Breast epithelium (tissue), 4 donors: ENCODE measurements at places on chromosomes 1 and 21. TPM values are rescaled to one million over a fixed set of nuclear protein-coding genes. Genes with fewer than 3 reads are reported as not detected.

Gene ZNF281
- 25.6 TPM for total RNA-seq

DNA sequence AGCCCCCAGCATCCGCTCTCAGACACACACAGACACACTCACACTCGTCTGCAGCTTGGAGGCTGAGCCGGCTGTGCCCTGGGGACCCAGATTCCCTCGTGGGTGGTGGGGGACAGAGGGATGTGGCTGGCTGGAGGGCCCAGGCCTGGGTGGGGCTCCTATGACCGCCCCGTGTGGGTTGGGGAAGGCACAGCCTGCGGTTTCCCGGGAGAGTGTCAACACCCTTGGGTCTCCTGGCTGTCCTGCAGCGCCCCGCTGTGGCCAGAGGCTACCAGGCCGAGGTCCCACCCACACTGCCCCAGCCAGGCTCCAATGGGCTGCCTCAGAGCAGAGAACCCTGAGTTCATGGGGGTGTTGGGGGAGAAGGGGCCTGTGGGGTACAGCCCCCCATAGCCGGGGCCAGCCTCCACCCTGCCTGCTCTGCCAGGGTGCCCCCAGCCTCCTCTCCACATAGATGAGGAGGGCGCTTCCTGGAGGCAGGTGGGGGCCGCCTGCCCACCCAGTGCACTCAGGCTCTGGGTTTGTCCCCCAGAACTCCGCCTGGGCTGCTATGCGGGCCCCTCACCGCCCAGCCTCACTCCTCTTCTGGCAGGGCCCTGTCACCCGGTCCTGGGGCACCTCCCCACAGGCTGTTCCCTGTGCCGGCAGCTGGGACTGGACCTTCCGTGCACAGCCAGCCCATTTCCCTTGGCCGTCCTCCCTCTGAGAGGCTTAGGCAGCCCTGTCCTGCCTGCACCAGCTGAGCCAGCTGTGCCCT is at the start of gene TTC34:
Gene TTC34, minus strand, starts transcription at position 159 of the 757 bp plus-strand sequence. CDS start 866 bp downstream, outside the sequence.
- H3K4me1 ChIP-seq: no peaks in the 10 kb centered on the region
- peaks cover 84% of the 10 kb centered on the region for H3K27me3 ChIP-seq
- no peak within 1 kb of the TSS for H3K27ac ChIP-seq
- no peak for DNase-seq
- H3K4me3 ChIP-seq: no peak within 1 kb of the TSS

Gene OR2L3
- not detected for total RNA-seq

Gene ROR1
- 11.6 TPM for total RNA-seq

Gene BGLAP
- total RNA-seq: 0.98 TPM

Gene TMEM183A
- total RNA-seq: 94.1 TPM

Gene DNALI1
- 20.6 TPM for total RNA-seq

DNA sequence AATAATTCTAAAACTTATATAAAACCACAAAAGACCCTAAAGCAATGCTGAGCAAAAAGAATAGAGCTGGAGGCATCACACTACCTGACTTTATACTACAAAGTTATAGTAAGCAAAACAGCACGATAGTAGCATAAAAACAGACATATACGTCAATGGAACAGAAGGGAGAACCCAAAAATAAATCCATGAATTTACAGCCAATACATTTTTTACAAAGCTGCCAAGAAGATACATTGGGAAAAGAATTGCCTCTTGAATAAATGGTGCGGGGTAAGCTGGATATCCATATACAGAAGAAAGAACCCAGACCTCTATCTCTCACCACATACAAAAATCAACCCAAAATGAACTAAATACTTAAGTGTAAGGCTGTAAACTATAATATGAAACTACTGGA is 51.3 kb upstream of the KRTAP11-1 start:
- no peaks in the 10 kb centered on the region for H3K36me3 ChIP-seq
- no peaks in the 10 kb centered on the region for H3K4me1 ChIP-seq
- H3K27me3 ChIP-seq: no peaks in the 10 kb centered on the region
- H3K27ac ChIP-seq: no peak overlapping the region
- no peak for DNase-seq
- H3K4me3 ChIP-seq: no peak overlapping the region

DNA sequence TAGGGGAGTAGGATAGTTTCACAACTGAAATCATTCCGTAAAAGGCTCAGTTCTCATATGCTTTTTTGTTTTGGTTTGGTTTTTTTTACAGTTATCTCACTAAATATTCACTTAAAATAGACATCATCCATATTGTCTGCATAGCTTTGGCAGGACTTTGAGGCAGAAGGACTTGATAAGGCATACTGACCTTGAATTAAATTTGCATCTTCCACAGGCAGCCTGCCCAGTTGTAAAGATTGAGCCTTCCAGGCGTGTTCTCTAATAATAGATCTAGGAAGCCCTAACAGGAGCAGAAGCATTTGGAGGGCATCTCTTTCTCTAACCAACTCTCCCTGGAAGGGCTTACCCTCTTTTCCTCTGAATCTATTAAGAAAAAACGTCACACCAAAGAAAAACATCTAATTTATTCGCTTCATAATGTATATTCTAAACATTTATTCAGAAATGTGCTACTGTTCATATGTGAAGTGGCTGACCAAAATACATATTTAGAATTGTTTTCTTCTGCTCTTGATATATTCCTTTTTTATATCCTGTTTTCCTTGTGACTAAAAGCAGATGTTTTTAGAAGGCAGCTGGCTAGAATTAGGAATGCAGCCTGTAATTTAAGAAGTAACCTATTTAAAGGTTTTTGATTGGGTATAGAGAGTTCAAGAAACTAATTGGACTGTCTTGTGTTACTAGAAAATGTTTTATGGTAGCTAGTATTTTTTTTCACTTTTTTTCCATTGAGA is 20.2 kb downstream of the DESI2 start:
- H3K4me3 ChIP-seq: no peak overlapping the region
- H3K27me3 ChIP-seq: no peaks in the 10 kb centered on the region
- no peaks in the 10 kb centered on the region for H3K4me1 ChIP-seq

- no peak overlapping the region for H3K27ac ChIP-seq
- no peaks in the 10 kb centered on the region for H3K27me3 ChIP-seq
- no peaks in the 10 kb centered on the region for H3K4me1 ChIP-seq
- no peaks in the 10 kb centered on the region for H3K36me3 ChIP-seq
Measured at GRCh38 chr1:105419030-105419429, 1637.4 kb upstream of the PRMT6 start.

- DNase-seq: no peak
- no peak overlapping the region for H3K4me3 ChIP-seq
- no peaks in the 10 kb centered on the region for H3K27me3 ChIP-seq
- H3K27ac ChIP-seq: no peak overlapping the region
- H3K36me3 ChIP-seq: peaks cover 3% of the 10 kb centered on the region
Measured at GRCh38 chr1:192749349-192749748, 59.5 kb upstream of the RGS2 start.

DNA sequence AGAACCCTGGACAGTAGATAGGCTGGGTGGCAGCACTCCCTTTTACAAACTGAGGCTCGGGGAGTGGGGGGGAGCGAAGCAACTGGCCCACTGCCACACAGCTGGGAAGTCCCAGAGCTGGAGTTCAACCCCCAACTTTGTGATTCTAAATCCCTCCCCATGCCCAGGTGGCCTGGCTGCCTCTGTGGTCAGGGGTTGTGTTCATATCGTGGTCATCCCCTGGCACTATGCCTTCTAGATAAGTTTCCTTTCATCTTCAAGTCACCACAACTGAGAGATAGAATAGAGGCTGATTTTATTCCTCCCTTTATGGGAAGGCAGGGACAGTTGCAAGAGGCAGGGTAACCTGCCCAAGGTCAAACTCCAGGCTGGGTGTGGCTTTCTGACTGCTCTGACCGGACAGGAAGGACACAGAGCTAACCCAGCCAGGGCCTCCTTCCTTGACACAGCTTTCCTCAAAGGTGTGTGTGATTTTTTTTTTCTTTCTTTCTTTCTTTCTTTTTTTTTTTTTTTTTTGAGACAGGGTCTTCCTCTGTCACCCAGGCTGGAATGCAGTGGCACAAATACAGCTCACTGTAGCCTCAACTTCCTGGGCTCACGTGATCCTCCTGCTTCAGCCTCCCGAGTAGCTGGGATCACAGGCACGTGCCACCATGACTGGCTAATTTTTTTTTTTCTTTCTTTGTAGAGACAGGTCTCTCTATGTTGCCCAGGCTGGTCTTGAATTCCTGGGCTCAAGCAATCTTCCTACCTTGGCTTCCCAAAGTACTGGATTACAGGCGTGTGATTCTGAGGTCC is 18.4 kb upstream of the TNFRSF1B start:
- no peaks in the 10 kb centered on the region for H3K27me3 ChIP-seq
- H3K27ac ChIP-seq: peak overlapping the region; percentile 36
- H3K4me3 ChIP-seq: no peak overlapping the region

- H3K4me3 ChIP-seq: no peak overlapping the region
- H3K36me3 ChIP-seq: no peaks in the 10 kb centered on the region
- H3K27me3 ChIP-seq: no peaks in the 10 kb centered on the region
- no peaks in the 10 kb centered on the region for H3K4me1 ChIP-seq
- no peak for DNase-seq
Measured at GRCh38 chr1:207463571-207463970, 9.4 kb downstream of the CR2 start.

GRCh38 chr1:192696082-192696481 is 60.1 kb downstream of the RGS13 start:
- H3K4me1 ChIP-seq: no peaks in the 10 kb centered on the region
- no peak overlapping the region for H3K4me3 ChIP-seq
- H3K27me3 ChIP-seq: no peaks in the 10 kb centered on the region
- H3K27ac ChIP-seq: no peak overlapping the region
- no peak for DNase-seq

DNA sequence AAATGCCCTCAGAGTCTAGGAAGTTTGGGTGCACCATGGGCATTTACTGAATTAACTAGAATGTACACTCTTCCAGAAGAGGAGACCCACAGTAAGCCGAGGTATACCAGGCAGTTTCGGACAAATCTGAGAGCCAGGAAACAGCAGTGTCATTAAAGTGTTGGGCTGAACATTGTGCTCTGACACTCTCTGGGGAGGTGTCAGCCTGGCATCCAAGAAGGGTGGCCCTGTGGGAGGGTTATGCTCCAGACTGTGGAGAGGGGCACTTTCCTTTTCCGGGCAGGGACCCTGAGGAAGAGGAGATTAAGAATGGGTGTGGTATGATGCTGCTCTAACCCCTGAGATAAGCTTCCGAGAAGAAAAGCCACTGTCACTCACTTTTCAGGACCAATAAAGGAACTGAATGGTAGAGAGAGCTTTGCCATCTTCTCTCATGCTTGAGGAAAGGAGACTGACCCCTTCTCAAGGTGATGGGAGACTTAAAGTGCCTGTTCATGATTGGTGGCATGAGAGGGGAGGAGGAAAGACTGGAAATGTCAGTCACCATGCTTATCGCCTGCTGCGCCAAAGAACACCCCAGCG is 98.2 kb downstream of the UCK2 start:
- no peak overlapping the region for H3K4me3 ChIP-seq
- H3K4me1 ChIP-seq: no peaks in the 10 kb centered on the region
- H3K27me3 ChIP-seq: no peaks in the 10 kb centered on the region

Gene RPL11
- total RNA-seq: 1,487 TPM

Gene PRXL2B
- total RNA-seq: 4.8 TPM

DNA sequence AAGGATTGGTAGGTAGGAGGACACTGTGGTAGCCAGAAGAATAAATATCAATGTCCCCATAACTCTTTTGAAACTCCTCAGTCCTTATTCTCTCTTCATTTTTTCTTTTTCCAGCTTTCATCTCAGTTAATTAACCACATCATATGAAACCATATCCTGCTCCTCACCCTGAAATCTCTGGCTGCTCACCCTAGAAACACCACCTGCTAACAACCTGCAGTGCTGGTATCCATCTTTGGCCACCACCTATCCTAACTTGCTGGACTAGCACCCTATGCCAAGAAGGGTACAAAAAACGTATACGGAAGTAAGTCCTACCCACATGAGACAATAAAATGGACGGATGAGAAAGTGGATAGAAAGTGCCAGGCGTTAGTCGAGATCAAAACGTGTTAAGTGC is 13.7 kb upstream of the DPYD start:
- no peak overlapping the region for H3K27ac ChIP-seq
- no peak overlapping the region for H3K4me3 ChIP-seq
- H3K4me1 ChIP-seq: no peaks in the 10 kb centered on the region
- DNase-seq: no peak

- no peak overlapping the region for H3K27ac ChIP-seq
- H3K36me3 ChIP-seq: no peaks in the 10 kb centered on the region
Measured at GRCh38 chr1:168031198-168031597, 94.3 kb upstream of the MPC2 start.

Gene GBP7
- total RNA-seq: not detected

GRCh38 chr1:193479187-193479586 is 292.8 kb upstream of the B3GALT2 start:
- DNase-seq: no peak
- H3K4me3 ChIP-seq: no peak overlapping the region
- no peaks in the 10 kb centered on the region for H3K4me1 ChIP-seq

- no peak for DNase-seq
- H3K27ac ChIP-seq: no peak overlapping the region
- H3K36me3 ChIP-seq: no peaks in the 10 kb centered on the region
- H3K27me3 ChIP-seq: no peaks in the 10 kb centered on the region
Measured at GRCh38 chr1:5448486-5448885, 543.7 kb downstream of the NPHP4 start.

- DNase-seq: no peak
- no peak overlapping the region for H3K27ac ChIP-seq
- H3K4me3 ChIP-seq: no peak overlapping the region
- no peaks in the 10 kb centered on the region for H3K4me1 ChIP-seq
- H3K36me3 ChIP-seq: no peaks in the 10 kb centered on the region
- H3K27me3 ChIP-seq: no peaks in the 10 kb centered on the region
Measured at GRCh38 chr1:70038025-70038424, 167.4 kb downstream of the LRRC40 start.

DNA sequence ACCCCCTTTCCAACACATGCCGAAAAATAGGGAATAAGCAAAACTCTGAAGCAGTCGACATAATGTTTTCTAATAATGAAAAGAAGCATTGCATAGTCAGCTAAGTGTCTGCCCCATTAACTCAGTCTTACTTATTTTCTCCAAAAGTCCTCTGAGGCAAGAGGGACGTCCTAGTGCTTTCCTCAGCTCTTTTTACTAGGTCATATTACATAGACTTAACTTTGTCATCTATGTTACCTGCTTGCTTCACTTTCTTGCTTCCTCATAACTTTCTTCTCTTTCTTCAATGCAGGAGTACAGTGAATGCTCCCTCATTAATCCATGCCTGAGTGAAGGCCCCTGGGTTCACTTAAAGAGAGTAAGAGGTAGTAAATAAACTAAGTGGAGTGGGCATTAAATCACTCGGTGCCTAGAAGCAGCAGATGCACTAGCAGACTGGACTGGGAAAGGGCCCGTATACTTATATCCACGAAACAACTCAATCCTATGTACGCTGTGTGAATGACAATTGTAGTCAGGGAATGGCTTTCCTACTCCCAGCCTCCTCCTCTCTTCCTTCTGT is 210.5 kb upstream of the SPAG17 start:
- no peak for DNase-seq
- no peaks in the 10 kb centered on the region for H3K4me1 ChIP-seq
- no peak overlapping the region for H3K4me3 ChIP-seq
- no peaks in the 10 kb centered on the region for H3K27me3 ChIP-seq
- H3K36me3 ChIP-seq: no peaks in the 10 kb centered on the region

- no peaks in the 10 kb centered on the region for H3K36me3 ChIP-seq
- H3K27ac ChIP-seq: no peak overlapping the region
- H3K27me3 ChIP-seq: no peaks in the 10 kb centered on the region
Measured at GRCh38 chr1:109654519-109654918, 1.4 kb upstream of the GSTM4 start.
